Stimulated activated CD4-positive, alpha-beta T cell treated with anti-CD3 and anti-CD28 coated beads, Interleukin-15, amount 100 ng/mL, for 24 hours (primary cell): ENCODE measurements at places on chromosomes 13 and 19.

- peak; percentile 11 for DNase-seq
These were observed 970.5 kb downstream of the UQCRFS1 start for GRCh38 chr19:28242317-28242927.

DNA sequence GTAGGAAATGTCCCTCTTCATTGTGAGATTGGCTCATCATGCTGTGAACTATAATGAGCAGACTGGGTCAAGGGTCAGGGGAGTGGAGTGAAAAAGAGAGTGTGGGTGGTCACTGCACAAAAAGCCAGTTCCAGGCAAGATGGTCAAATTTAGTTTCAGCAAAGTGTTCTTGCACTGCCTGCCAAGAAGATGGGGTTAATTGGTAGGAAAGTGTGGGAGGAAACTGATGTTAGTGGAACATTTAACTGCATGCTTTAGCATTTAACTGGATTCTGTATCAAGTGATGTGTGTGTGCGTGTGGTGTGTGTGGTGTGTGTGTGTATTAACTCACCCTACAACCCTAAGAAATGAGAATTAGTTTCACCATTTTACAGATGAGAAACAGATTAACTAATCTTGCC is 131.6 kb downstream of the COG6 start:
- DNase-seq: peak; percentile 25

DNA sequence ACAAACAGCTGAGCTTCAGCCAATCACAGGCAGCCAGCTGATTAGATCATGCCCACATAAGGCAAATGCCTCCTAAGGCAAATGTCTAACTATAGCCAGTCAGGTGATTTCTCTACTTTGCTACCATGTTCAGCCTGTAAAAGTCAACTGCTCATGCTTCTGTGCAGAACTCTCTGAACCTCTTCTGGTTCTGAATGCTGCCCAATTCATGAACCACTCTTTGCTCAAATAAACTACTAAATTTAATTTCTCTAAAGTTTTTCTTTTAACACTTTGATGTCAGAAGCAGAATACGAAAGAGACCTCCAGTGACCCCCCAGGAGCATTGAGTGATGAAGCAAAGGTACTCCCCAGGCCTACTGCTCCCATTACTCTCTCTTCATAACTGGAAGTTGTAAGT is 240.7 kb upstream of the IPO5 start:
- no peak for DNase-seq

- no peak for DNase-seq
These were observed 673 bp downstream of the ZNF486 start for GRCh38 chr19:20167651-20168122.

DNA sequence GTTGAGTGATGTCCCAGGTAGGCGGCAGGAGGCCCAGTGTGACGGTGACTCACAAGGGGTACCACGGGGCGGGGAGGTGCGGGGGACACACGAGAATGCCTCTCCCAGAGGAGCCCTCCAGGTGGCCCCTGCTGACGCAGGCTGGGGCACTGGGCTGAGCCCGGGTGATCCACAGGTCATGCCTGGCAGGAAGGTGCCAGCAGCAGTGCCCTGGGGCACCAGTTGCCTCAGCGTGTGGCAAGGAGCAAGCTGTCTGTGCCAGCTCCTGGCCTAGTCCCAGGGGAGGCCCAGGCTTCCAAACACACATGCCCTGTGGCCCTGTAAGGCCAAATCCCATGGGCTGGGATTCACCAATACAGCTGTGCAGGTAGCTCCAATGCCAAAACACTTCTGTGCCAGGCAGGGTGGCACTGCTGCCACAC is 28.0 kb downstream of the AKT2 start:
- no peak for DNase-seq

DNA sequence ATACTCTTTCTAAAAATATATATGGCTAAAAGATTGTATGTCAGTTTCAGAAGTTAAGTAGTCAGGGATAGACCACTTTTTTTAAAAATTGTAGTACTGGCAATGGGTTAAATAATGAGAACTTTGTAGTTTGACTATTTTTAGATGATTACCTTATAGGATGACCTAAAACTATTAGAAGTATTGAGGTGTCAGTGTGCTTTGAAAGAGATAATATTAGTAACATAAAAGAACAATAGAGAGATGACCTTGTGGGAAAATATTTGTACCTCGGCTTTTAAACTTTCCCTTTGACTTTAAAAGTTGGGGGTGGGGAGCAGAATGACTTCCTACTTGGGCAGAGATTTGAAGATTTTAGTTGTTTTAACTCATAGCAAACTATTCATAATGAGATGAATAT is 48.3 kb downstream of the SLAIN1 start:
- no peak for DNase-seq

- DNase-seq: no peak
These were observed 24.9 kb upstream of the ZNF681 start for GRCh38 chr19:23783636-23784035.

DNA sequence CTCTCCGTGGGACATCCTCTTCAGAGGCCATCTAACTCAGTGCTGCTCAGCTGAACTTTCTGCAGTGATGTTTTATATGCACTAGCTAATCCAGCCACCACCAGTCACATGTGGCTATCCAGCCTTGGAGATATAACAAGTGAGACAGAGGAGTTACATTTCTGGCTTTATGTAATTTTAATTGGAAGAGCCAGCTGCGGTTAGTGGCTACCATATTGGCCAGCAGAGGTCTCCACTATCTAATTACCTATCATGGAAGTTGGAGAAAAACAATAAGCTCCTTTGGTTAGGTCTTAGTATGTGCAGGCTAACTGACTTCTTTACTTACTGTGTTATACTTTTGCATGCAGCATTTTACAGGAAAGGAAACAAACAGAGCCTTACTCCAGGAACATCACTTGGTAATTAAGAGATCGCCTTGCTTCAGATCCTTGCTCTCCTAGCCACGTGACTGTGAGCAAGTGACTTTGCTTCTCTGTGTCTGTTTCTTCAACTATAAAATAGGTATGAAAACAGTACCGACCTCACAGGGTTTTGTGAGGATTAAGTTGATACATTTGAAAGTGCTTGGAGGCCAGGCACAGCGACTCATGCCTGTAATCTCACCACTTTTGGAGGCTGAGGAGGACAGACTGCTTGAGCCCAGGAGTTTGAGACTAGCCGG is 1.6 kb upstream of the KLK10 start:
- DNase-seq: no peak

DNA sequence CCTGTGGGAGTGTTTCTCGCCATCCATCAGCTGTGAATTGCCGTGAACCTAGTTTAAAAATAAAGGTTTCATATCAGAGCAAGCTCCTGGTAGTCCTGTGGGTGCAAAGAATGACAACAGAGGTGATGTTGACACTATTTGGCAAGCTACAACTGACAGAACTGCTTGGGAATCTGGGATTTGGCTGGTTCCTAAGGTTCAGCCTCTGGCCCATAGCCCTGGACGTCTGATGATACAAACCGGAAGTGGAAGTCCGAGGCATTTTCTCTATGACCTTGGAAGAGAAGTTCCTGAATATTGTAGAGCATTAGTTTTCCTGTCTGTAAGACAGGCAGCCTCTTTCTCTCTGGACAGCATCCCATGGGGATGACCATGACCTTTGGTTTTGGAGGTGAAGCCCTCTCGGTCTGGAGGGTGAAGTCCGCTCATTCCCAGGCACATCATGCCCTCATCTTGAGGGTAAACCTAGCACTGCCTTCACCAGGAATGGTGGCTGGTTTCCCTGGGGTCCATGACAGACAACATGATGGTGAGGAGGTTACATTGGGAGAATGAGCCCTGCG is 29.1 kb downstream of the GATAD2A start:
- no peak for DNase-seq

- DNase-seq: no peak
These were observed 10.0 kb downstream of the MEGF8 start for GRCh38 chr19:42335374-42335936.

DNA sequence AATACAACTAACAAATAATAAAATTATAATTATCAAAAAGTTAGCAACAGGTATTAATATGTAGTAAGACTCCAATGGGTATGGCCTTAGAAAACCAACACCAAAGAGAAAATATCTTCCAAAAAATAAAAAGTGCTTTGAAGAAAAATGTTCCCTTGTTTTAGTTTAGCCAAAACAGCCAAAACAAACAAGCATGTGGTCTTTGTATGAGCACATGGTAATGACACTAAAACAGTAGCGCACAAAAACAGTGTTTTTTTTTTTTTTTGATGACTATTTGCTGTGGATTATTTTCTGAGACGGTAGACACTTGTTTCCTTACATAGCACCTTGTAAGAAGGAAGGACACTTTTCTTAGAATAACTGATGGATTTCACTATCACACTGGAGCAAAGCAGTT is 459.3 kb downstream of the ITGBL1 start:
- no peak for DNase-seq

DNA sequence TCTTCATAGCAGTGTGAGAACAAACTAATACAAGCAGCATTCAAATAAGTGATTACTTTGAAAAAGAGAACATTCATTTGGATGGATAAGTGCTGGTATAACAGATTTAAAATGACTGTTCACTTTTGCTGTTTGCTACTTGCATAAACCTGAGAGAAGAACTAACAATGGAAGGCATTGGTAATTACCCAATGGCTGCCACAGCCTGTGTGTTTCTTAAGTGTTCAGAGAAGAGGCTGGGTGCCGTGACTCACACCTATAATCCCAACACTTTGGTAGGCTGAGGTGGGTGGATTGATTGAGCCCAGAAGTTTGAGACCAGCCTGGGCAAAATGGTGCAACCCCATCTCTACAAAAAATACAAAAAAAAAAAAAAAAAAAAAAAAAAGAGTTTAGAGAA is 4.9 kb upstream of the TEX26 start:
- DNase-seq: peak; percentile 26

DNA sequence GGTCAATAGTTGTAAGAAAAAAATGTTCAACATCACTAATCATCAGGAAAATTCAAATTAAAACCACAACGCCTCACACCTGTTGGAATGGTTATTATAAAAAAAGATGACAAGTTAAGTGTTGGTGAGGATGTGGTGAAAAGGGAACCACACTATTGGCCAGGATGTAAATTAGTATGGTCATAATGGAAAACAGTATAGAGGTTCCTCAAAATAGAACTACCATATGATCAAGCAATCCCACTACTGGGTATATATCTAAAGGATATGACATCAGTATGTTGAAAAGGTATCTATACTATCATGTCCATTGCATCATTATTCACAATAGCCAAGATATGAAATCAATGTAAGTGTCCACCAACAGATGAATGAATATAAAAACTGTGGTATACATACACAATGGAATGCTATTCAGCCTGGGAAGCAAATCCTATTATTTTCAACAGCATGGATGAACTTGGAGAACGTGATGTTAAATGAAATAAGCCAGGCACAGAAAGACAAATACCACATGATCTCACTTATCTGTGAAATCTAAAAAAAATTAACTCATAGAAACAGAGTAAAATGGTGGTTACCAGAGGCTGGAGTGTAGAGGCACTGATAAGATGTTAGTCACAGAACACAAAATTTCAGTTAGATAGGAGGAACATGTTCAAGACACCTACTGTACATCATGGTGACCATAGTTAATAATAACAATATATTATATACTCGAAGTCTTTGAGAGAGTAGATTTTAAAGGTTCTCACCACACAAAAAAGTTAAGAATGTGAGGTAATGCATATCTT is 56.6 kb downstream of the TBC1D4 start:
- DNase-seq: no peak

- DNase-seq: no peak
These were observed 179.4 kb downstream of the NDFIP2 start for GRCh38 chr13:79660361-79660760.

DNA sequence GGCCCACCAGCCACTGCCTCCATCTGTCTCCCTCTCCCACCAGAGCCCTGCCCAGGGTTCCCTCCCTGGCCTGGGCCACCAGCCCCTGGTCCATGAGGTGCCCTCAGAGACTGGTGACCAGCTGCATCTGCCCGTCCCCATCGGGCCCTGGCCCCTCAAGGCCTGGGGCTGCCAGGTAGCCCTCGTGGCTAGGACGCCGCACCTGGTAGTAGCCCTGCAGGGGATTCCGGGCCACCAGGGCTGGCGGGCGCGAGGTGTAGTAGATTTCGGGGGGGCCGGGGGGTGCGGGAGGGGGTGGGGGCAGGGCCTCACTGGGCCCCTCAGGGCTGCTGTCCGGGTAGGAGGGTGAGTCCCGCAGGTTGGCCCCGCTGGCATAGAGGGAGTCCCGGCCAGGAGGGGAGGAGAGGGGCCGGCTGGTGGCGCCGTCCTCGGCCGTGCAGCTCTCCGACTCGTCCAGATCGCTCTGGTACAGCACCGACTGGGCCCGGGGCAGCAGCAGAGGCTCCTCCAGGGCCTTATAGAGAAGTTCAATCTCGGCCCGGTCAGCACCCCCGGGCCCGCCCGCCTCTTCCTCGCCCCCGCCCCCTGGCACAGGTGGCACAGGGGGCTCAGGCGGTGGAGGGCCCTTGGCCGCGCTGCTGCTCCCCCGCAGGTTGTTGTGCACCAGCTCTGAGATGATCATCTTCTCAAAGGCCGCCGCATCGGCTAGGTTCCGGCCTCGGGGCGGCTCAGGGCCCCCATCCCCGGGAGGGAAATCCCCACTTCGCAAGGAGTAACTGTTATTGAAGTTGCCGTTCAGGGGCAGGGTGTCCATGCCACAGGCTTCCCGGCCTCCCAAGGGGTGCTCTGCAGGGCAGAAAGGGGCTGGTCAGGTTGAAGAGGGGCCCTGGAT is 14.6 kb upstream of the ASF1B start:
- DNase-seq: no peak

GRCh38 chr19:39906820-39907611 is 27.4 kb downstream of the FCGBP start:
- DNase-seq: no peak

DNA sequence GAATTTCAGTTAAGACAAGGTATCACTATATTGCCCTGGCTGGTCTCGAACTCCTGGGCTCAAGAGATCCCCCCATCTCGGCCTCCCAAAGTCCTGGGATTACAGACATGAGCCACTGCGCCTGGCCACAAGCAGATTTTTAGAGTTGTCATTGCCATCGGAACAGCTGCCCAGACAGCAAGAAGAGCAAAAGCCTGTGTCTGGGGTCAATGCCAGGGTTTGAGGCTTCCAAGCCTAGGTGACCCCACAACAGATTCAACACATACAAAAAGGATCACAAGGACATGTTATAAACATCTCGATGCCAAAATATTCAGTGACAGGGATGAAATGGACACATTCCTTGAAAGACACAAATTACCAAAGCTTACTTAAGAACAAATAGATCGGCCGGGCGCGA is 40.1 kb upstream of the KLF2 start:
- DNase-seq: no peak

- no peak for DNase-seq
These were observed 146.3 kb downstream of the DCLK1 start for GRCh38 chr13:35984776-35985453.

- no peak for DNase-seq
These were observed 3.1 kb downstream of the HRC start for GRCh38 chr19:49152119-49152550.

DNA sequence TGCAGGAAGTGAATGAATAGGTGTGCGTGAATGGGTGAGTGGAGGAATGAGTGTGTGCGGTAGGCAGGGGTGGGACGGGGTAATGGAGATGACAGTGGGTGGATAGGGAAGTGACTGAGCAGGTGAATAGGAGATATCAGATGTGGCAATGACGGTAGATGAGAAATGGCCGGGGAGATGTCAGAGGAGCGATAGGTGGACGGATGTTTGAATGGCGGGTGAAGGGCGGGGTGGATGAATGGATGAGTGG is 1.5 kb downstream of the TTC9B start:
- DNase-seq: no peak

- DNase-seq: no peak
These were observed 41.1 kb upstream of the MAP3K10 start for GRCh38 chr19:40150170-40150569.

GRCh38 chr13:20969182-20969581 is 66.6 kb upstream of the XPO4 start:
- no peak for DNase-seq
